ENCODE measurements at places on chromosomes 16 and 17.

DNA sequence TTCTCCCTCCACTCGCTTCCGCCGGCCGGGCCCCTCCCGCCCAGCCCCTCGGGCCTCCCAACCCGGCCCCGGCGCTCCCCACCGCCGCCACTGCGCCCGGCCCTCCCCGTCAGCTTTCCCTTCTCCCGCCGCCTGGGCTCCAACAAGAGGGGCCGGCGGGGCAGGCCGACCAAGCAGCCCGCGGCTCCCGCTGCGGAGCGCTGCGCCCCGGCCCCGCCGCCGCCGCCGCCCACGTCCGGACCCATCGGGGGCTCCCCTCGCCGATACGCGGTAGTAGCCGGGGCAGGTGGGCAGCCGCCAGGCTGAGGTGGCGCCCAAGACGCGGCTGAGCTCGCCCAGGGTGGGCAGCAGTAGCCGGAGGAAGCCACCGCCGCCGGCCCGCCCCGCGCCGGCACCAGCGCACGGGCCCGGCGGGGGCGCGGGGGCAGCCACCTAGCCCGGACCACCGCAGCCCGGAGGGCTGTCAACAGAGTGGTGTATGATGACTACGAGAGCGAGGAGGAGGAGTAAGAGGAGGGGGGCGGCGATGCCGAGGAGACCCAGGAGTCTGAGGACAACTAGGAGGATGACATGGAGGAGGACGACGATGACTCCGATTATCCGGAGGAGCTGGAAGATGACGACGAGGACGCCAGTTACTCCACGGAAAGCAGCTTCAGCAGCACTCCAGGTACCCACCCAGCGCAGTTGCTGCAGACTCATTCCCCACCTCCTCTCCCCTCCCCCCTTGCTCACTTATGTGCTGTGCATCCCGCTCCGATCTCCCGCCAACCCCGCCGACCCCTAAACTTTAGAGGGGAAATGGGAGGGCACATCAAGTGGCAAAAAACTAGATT, 498 bp downstream of the LRRC37B start:
- no peak for DNase-seq

DNA sequence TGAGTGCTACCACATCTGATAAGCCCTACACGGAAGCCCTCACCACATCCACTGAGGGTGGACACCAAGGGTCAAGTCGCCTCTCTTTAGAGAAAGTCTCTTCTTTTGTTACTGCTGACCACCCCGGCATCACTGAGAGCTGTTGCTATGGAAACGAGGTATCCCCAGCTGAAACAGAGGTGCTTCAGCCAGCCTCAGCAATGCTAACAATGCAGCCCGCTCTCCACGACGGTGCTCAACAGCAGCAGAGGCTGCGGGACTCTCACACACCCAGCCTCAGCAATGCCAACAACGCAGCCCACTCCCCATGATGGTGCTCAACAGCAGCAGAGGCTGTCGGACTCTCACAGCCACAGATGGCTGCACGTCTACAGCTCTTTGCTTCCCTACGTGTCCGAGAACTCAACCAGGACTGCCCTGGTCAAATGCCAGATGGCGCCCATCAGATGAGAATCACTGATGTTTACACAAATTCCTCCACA, 41.4 kb downstream of the VPS53 start:
- no peak for DNase-seq

- no peak for DNase-seq
Observed at GRCh38 chr17:2090210-2090641, 35.3 kb downstream of the HIC1 start.

GRCh38 chr17:17446666-17447155, 30.1 kb upstream of the MED9 start:
- DNase-seq: no peak

GRCh38 chr17:69723741-69724140, 309.2 kb downstream of the MAP2K6 start:
- DNase-seq: no peak

DNA sequence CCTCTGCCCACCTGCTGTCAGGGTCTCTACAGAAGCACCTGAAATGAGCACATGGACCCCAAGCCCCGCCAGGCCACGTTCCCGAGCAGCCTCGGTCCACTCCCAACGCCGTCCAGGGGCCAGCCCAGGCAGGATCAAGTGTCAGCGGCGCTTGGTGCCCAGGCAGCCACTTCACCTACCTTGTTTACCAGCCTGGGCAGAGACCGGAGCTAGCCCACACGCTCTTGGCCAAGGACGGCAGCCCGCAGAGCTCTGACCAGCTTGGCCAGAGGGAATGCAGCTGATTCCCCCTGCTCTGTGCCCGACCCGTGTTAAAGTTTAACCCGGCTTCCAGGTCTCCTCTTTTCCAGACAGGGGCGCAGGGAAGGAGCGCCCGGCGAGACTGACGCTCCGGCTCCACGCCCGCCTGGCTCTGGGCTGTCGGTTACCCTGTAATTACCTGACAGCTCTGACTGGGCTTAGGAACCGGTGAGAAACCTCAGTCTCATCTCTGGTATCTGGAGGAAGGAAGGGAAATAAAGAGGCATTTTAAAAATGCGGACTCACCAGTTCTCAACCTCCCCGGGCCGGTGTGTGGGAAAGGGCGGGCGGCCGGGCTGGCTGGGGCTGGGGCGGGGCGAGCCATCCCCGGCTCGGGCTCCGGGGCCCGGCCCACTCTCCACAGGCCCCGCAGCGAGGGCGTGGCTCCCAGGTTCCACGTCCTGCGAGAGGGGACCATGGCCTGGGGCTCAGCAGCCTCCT, 4.6 kb downstream of the KIFC3 start:
- DNase-seq: no peak

GRCh38 chr17:58759522-58759921, 3.9 kb downstream of the PPM1E start:
- no peak for DNase-seq

DNA sequence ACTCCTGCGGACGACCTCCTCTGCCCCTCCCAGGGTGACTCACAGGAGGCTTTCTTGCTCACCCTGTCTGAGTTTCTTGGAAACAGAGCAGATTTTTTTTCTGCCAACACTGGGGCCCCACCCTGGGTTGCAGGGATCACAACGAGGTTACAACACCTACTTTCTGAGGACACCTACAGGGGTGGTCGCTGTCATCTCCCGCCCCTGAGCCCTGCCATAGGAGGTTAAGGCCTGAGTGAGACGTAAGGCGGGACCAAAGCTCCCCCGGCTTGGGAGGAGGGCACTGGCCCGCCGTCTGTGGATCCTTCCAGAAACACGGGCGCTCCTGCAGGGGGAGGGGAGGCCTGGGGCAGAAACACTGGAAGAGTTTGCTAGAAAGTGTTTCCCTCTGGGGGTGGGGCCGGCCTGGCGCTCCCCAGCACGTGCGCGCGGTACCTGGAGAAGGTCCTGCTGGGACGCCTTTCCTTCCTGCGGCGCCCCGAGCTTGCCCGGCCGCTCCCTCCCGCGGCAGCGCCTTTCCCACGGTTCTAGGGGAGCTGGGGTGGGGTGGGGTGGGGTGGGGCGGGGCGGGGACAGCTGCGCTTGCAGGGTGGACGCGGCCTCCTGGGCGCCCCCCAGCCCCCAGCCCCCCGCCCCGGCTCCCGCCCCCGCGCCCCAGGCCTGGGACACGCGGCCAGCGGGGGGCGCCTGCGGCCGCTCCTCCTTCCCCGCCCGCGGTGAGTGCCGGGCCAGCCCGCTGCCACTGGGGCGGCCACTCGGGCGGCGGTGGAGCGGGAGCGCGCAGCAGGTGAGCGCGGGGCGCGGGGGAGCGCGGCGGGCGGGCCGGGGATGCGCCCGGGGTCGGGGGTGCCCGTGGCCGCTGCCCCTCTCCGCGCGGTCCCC, 20.7 kb upstream of the ADCY7 start:
- DNase-seq: peak; percentile 82
